WERI-Rb-1 (cell line): ENCODE measurements at places on chromosomes 16 and 17.

DNA sequence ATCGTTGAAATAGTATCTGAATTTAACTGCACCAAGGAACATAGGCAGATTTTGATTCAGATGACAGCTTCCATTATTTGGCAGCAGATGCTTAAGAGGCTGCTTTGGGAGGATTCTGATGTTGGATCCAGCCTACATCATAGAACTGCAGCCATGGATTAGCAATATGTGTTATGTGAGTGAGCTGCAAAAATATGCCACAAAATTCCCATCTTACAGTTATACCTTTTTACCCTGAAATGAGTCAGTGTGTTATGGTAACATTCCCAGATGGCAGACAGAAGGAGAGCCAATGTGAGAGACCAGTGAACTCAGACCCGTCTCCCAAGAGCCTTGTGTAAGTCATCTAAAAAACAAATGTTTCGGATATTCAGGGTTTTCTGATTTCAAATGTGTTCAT is 206.1 kb downstream of the CDH13 start:
- no peak for DNase-seq

GRCh38 chr16:49415083-49415482 is 41.5 kb downstream of the C16orf78 start:
- no peak for DNase-seq

GRCh38 chr17:63295288-63295687 is 150.8 kb downstream of the CYB561 start:
- no peak for DNase-seq

DNA sequence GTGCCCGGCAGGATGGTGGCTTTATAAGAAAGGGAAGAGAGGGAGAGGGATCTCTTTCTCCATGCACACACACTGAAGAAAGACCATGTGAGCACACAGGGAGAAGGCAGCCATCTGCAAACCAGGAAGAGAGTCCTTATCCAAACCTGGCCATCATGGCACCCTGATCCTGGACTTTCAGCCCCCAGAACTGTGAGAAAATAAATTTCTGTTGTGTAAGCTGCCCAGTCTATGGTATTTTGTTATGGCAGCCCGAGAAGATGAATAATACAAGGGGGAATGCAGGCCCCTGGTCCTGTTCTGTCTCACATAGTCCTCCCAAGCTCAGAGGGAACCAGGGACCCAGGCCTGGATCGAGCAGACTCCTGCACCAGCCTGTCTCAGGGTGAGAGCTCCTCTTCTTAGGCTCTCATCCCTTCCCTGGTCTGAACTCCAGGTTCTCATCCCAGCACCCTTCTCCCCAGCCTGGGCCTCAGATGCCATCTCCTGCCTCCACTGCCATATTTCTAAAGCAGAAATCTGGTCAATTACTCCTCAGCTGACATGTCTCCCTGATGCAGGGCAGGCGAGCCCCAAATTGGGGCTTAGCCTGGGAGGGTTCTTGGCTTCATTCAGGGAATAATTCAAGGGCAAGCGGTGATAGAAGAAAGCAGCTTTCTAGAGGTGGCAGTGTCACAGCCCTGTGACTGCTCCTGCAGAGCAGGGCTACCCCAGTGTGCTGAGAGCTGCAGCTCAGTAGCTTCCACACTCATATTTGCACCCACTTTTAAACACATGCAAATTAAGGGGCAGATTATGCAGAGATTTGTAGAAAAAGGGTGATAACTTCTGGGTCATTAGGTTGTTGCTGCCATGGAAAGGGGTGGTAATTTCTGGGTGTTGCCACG is 28.8 kb downstream of the IGFBP4 start:
- DNase-seq = no peak

DNA sequence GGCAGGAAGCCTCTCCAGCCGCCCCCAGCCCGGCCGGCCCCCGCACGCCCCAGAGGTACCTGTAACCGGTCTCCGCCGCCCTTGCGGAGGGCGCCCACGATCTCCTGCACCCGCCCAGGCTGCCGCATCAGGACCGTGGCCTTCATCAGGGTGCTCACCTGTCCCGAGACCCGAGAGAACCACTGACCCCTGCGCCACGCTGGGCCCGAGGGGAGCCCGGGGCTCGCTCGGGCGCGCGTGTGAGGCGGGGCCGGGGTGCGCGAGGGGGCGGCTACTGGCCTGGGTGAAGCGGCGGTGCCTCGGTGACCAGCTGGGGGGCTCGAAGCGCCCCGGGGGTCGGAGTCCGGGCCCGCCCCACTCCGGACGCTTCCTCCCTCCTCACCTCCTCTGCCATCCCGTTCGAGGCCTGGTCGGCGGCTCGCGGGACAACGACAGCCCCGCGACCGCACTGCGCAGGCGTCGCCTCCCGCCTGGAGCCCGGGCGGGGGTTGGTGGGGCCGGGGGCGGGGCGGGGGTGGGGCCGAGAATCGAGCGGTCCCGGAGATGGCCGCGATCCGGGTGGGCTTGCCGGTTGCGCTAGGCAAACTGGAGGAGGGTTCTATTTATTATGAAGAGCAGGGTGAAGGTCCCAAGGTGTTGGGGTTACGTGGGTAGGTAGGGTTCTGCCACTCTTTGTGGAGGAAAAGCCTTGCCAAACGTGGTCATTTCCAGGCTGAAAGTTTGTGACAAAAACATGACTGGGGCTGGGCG is at the start of gene NT5C3B:
Gene NT5C3B (minus strand): TSS at position 433 of the 750 bp plus-strand sequence. CDS start 39 bp downstream, at position 394.
- DNase-seq = peak; percentile 83

- DNase-seq = no peak
These were observed 193.8 kb upstream of the CACNG3 start for GRCh38 chr16:24062270-24062817.

DNA sequence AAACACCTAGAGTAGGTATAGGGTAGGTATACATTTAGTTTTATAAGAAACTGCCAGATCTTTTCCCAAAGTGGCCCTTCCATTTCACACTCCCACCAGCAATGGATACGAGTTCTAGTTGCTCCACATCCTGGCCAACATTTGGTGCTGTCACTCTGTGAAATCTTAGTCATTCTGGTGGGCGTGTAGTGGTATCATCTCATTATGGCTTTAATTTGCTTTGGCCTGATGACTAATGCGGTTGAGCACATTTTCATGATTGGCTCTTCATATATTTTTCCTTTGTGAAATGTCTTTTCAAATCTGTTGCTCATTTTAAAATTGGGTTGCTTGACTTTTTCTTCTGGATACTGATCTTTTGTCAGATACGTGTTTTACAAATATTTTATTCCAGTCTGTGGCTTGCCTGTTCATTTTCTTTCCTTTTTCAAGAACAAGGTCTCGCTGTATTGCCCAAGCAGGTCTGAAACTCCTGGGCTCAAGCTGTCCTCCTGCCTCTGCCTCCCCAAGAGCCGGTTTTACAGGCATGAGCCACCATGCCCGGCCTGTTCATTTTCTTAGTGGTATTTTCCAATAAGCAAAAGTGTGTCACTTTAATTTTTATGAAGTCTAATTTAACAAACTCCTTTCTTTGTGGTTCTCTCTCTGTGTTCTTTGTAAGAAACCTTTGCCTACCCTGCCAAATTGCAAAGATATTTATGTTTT is 192.4 kb downstream of the SEC14L1 start:
- no peak for DNase-seq

- DNase-seq = no peak
These were observed 300.2 kb downstream of the MAP2K6 start for GRCh38 chr17:69714669-69715068.

DNA sequence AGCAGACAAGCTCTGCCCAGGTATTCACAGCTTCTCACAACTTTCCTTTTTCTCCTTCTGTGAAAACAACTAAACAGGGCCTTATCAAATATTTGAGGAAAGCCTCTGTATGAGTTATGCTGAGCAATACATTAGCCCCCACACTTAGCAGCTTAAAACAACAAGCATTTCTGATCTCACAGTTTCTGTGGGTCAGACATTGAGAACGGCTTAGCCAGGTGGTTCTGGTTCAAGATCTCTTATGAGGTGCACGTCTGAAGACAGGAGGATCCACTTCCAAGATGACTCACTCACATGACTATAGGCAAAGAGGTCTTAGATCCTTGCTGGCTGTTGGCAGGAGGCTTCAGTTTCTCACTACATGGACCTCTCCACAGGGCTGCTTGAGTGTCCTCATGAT is 181.4 kb upstream of the WSCD1 start:
- DNase-seq = no peak

- DNase-seq = peak; percentile 79
These were observed 49.4 kb upstream of the SREBF1 start for GRCh38 chr17:17886226-17886625.

DNA sequence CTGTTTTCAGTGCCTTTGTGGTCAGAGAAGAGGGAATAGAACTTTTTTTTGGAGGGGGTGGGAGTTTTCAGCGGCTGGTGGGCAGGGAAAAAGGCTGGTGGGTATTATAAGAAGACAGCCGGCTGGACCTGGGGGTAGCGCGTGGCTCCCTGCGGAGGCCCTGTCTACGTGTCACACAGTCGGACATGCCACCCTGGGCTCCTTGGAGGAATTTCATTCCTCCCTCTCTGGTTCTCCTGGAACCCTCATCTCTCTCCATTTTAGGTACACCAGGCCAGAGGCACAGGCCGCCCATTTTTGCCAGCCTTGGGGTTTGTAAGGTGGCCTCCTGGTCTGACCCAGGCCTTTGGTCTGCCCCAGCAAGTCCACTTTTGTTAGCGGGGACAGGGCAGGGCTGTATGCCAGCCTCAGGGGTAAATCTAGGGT is 908 bp downstream of the FKBP10 start:
- DNase-seq = no peak

- DNase-seq = no peak
These were observed 578.6 kb upstream of the CA10 start for GRCh38 chr17:52737071-52737470.

GRCh38 chr17:81435652-81436293 is 40.5 kb downstream of the BAHCC1 start:
- no peak for DNase-seq

GRCh38 chr17:38789185-38789584 is 10.2 kb downstream of the PIP4K2B start:
- peak; percentile 77 for DNase-seq

- DNase-seq = no peak
These were observed 2.2 kb downstream of the TMEM132E start for GRCh38 chr17:34581446-34582184.

- DNase-seq = no peak
These were observed 314.0 kb upstream of the KCNJ16 start for GRCh38 chr17:69761011-69761410.

DNA sequence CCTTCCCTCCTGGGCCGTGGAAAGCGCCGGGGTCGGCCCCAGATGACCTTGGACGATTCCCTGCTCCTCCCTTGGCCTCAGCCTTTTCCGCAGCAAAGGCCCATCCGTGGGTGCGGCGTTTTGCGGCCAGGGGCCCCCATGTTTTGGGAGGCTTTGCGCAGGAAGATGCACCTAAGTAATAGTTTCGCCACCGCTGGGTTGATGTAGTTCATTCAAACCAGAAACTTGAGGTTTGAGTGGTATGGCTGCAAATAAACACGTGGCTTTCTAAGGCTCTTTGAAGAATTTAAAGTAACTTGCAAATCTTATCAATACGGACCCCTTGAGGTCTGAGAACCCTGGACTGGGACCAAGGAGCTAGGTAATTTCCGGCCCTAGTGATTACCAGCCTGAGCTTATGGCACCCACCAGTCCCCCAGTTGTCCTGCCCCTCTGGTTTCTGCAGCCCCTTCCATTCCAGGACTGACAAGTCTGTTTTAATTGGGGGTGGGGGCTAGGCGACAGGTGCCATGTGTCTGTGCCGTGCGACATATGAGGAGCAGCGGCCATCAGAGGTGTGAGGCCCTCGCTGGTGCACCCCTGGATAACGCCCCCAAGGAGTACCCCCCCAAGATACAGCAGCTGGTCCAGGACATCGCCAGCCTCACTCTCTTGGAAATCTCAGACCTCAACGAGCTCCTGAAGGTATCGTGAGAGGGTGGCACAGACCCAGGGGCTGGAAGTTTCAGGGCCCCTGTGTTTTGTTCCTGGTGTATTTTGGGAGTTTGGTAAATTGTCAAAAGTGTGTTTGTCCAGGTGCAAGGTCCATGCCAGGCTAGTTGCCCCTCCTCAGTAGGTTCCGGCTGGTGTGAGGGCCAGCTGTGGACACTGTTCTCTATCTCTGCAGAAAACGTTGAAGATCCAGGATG is 834 bp downstream of the MRPL12 start:
- no peak for DNase-seq

GRCh38 chr17:16974569-16975276 is 2.8 kb upstream of the TNFRSF13B start:
- DNase-seq = no peak

GRCh38 chr17:2994441-2994840 is 69.0 kb downstream of the OR1D5 start:
- no peak for DNase-seq

DNA sequence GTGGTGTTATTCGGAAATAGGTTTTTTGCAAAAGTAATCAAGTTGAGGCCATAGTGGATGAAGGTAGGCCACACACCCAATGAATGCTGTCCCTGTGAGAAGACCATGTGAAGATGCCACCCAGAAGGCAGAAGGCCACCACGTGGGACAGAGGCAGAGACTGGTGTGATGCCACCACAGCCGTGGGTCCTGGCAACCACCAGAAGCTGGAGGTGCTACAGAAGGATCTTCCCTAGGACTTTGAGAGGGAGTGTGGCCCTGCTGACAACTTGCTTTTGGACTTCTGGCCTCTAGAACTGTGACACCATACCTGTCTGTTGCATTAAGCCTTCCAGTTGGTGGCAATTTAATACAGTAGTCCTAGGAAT is 49.3 kb downstream of the RMI2 start:
- no peak for DNase-seq

- no peak for DNase-seq
These were observed 7.0 kb downstream of the ZNF843 start for GRCh38 chr16:31435341-31436220.

GRCh38 chr17:82080789-82081464 is 15.3 kb upstream of the DUS1L start:
- no peak for DNase-seq

DNA sequence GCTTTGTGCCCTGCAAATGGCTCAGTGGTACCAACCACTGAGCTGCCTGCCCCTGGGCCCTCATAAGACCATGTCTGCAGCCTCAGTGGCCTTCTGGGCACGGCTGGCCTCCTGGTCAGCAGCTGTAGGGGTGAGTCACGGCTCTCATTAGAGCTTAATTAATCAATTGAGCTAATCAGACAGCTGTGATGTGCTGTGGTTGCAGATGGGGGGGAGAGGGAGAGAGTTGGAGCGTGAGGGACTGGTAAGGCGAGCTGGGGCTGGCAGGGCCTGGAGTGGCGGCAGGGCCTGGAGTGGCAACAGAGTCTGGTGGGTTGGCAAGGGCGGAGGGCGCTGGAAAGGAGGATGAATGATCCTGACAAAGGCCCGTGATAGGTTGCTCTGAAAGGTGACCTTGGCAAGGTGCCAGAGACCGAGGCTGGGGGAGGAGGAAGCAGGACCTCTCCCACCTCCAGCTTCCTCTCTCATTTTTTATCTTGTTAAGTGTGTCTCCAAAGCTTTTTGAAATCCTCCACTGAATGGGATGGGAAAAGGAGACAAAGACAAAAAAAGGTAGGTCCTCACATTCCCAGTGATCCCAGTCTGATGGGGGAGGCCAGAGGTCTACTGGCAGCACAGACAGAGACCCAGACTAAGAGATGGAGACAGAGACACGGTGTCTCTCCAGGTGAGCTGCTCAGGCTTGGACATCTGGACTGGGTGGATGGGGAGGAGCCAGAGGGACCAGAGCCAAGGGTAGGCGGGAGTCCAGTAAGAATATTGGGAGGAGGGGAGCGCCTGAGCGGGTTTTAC is 41.6 kb downstream of the DCAKD start:
- DNase-seq = no peak

- no peak for DNase-seq
These were observed 4.8 kb upstream of the UTS2R start for GRCh38 chr17:82366749-82367148.

- no peak for DNase-seq
These were observed 279.6 kb downstream of the MAF start for GRCh38 chr16:79320956-79321355.

GRCh38 chr16:11510178-11510973 is 76.3 kb downstream of the LITAF start:
- DNase-seq = no peak
